ENCODE measurements at places on chromosomes 12 and 14.

- DNase-seq, result no peak
Observed at GRCh38 chr12:76508128-76508980, 51.2 kb downstream of the OSBPL8 start.

DNA sequence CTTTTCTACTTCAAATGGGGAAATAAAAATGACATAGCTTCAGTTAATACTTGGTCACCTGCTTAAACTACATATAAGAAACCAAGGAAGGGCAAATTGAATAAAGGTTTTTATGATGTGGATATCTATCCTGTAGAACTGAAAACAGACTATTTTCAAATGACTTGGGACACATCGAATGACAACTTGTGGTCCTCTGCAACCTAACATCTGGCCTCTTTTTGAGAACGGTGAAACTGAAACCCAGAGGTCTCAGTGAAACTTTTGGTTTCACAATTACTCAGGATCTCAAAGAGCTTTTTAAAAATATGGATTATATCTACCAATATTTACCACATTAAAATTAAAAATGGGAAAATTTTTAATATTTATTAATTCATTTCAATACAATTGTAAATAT is 65.2 kb downstream of the PPP2R5E start:
- DNase-seq, result no peak

GRCh38 chr12:5688226-5688625 is 256.3 kb downstream of the NTF3 start:
- no peak for DNase-seq

GRCh38 chr12:96516472-96517430 is 27.4 kb downstream of the CFAP54 start:
- DNase-seq, result peak; percentile 75

GRCh38 chr12:68899251-68899771 is 33.7 kb downstream of the CPM start:
- DNase-seq, result peak; percentile 98

GRCh38 chr12:109191621-109192250 is 75.3 kb downstream of the ACACB start:
- peak; percentile 8 for DNase-seq

- no peak for DNase-seq
Observed at GRCh38 chr14:102171173-102172020, 31.7 kb downstream of the WDR20 start.

GRCh38 chr14:35333264-35333730 is 41.1 kb downstream of the PSMA6 start:
- DNase-seq, result no peak

DNA sequence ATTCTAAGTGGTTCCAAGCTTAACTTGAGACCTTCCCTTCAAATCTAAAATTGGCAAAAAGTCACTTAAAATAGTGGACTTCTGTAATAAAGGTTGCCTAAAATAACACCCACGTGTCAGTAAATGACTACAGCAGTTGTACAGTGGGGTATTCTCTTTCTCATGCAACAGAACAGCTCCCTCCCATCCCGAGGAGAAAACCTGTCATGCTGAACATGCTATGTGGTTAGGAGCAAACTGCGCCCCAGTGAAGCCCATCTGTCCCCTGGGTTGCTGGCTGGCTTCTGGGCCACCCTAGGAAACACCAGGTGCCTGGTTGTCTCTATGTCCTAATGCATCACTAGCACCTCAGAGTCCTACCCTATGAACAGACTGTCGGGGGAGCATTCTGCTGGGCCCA is 2.7 kb downstream of the BTBD6 start:
- DNase-seq, result no peak

DNA sequence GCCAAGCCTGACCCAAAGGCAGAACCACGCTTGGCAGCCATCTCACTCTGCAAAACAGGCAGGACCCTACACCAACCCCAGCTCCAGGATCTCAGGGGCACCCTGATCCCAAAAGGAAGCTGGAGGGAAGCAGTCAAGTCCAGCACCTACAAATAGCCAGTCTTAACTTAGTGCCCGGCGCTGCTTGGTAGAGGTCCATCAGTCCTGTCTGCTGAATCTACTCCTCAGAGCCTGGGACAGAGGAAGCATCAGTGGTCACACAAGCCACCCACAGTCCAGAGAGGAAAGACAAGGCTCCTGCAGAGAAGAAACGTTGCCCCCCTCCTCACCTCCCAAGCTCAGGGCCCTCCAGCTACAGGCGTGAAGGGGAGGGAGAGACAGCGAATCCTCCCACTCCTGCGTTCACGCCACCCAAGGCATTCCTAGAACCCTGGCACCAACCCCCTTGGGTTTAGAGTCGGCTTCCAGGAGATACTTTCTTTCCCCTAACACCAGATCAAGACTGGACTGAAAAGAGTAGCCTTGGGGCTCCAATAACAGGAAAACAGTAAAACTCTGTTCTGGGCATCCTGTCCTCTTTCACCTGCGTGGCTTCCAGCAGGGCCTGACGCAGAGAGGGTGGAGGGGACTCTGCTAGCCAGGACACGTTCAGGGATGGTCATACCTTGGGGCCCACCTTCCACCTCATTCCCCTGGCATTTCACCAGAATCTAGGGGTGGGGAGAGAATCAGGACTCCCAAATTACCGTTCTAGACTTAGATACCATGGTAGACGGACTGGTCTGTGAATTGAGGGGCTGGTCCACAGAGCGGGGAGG is 1.2 kb downstream of the PXN start:
- DNase-seq, result no peak

DNA sequence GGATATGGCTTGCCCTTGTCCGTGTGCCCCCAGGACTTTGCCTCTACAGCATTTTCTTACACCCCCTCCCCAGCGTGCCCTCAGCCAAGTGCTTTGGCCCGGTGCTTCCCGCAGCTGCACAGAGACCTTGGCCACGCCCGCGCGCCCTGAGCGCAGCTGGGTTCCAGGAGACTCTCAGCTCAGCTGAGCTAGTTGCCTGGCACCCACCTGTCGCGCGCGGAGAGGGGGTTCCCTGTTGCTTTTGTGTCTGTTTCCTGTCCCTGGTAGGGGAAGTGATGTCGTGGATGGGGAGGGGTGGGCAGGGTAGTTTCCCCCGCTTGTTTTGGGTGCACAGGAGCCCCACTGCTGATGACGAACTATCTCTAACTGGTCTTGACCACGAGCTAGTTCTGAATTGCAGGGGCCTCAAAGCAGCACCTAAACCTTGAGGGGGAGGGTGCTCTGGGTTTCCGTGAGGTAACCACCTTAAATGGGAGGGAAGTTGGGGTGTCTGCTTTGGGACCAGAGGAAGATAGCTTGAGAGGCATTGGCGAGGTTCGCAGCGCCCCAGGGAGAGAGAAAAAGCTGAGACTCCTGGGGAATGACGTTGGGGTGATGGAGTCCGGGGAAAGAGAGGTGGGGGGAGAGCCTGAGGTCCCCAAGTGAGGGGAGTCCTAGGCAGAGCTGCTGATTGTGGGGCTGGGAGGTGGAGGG is 1.5 kb downstream of the DIO3 start:
- no peak for DNase-seq

DNA sequence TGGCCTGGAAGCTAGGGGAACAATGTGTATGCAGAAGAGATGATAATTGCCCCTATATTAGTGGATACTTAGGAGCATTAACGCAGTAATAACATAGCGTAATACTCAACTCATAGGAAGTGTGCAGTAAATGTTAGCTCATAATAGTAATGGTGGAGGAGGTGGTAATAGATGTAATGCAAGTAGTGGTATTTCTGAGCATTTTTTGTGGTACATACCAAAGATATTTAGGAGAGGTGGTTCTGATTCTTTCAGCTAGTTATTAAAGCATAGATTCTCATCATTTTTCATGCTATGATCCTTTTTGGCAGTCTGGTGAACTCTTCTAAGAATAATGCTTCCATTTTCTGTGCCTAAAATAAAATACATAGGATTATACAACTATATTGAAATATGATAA is 233.1 kb downstream of the PTPRO start:
- DNase-seq, result peak; percentile 67

- no peak for DNase-seq
Observed at GRCh38 chr14:106826833-106827369, 1300.5 kb downstream of the TMEM121 start.

DNA sequence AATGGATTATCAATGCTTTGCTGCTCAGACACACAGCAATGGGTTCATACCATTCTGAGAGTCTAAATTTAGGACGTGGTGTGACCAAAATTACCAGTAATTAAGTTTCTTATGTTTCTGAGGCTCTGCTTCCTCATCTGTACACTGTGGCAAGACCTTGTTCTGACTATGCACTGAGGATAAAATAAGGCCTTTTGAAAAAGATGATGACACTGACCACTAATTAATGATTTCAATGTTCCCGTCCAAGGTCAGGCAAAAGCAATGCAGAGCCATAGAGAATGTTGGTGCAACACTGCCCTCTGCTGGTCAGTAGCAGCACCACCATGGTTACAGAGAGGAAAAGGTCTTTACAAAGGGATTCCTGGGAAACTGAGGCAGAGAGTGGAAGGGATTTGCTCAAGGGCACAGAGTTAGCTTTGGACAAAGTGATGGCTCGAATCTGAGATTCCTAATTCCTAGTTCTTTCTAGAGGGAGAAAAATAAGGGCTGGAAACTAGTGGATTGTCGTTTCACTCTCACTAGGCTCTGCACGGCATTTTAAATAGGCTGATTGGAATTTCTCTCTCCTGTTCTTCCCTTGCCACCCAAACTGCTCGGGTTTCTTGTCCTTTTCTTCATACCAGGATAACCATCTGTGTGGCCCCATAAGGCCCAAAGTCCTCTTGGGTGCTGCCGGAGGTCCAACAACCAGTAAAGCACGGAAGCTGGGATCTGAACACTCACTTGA is 22.3 kb upstream of the P2RX7 start:
- peak; percentile 78 for DNase-seq

- DNase-seq, result peak; percentile 49
Observed at GRCh38 chr12:27257104-27257843, 13.2 kb downstream of the STK38L start.

- DNase-seq, result no peak
Observed at GRCh38 chr14:79274641-79275291, 936.5 kb downstream of the DIO2 start.

- DNase-seq, result no peak
Observed at GRCh38 chr14:35235840-35236239, 56.3 kb upstream of the PSMA6 start.

DNA sequence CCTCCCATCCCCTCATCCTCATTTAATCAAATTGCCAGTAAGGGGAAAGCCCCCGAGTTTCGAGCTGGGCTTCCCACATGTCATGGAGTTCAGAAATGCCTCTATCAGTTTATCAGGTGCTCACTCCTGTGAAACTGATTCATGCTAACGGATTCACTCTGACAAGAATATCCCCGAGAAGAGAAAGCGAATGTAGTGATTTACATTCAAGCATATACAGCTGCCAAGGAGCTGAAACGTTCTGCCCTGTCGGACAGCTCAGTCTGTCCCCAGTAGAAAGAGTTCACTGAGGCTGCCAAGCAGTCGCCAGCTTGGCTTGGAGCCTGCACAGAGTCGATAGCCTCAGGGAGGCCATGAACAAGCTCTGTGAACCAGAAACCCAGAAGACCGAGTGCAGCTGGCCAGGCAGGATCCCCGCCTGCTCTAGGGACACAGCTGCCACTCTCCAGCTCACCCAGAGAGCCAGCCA is 88.4 kb downstream of the TMCC3 start:
- DNase-seq, result no peak

- no peak for DNase-seq
Observed at GRCh38 chr14:100994082-100994481, 90.6 kb upstream of the RTL1 start.

- no peak for DNase-seq
Observed at GRCh38 chr12:107362960-107363359, 269.6 kb upstream of the CRY1 start.

GRCh38 chr14:90658541-90658967 is 157.7 kb downstream of the TTC7B start:
- DNase-seq, result peak; percentile 33

GRCh38 chr12:94873734-94874517 is 129.6 kb downstream of the NDUFA12 start:
- DNase-seq, result no peak

DNA sequence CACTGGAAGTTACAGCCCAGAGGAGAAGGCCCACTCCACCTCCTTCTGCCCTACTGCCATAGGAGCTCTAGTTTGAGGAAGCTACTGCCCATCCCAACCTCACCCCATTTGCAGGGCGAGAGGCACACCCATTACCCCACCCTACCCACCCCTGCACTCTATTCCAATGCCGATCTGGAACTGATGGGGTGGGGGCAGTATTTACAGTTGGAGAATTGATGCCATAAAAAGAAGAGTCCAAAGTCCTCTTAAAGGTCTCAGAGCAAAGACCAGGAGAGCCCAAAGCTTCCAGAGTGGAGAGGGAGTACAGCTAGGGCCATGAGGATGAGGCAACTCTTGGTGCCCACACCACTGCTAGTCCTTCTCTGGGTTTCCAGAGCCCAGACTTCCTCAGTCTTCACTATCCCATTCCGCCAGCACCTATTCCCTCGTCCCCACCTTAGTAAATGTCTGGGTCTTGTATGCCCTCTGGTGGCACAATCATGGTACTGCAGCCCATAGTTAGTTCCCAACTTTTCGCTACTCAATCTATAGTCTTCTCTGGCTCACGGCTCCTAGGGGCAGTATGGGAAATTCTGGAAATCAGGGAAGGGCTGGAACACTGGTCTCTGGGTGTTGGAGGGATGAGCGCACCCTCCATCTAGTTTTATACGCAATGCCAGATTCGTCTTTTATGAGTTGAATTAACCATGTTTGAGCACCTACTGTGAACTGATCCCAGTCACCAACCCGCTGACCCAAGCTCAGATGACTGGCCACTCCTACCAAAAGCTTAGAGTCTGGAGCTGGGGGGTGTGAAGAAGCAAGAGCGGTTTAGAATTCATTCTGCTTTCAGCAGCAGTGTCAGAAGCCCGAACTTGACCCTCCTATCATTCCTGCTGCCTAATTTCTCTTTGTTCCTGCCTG is 6.9 kb upstream of the ADCY6 start:
- peak; percentile 72 for DNase-seq

DNA sequence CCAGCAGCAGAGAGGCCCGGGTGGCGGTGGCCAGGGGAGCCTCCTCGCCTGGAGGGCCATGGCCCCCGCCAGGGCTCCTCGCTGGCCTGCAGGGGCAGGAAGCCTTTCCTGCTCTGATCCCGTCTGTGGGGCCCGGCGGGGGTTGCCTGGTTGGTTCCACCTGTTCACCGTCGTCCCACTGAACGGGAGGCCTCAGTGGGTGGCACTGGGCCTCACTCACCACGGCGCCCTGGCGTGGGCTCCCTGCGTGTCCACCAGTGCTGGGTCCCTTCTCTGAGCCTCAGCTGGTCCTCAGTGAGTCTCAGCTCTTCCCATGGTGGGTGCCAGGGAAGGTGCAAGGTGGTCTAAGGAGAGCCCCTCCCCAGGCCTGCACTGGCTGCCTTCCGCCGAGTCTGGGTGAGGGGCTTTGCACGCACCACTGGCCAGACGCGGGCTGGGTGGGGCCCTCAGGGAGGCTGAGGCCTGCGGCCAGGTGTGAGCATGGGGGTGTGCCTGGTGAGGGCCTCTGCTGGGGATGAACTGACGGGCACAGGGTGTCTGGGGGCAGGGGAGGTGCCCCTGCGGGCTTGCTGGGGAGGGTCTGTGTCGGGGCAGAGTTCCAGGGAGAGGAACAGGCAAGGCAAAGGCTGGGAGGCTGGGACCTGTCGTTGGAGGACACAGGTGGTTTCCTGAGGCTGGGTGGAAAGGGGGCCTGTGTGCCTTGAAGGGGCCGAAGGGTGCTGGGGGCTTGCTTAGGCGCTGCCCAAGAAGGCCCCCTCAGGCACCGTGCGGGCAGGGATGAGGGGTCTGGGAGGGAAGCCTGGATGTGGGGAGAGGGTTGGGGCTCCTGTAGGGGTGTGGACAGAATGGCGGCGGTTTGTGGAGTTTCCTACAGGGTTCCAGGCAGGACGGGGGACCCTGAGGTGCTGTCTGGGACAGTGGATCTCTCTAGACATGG is 339.8 kb downstream of the TMEM121 start:
- DNase-seq, result no peak

Measured in AG10803 (cell line).